ENCODE measurements at places on chromosomes 1 and 21. TPM values are rescaled to one million over a fixed set of nuclear protein-coding genes. Genes with fewer than 3 reads are reported as not detected.

The SERINC2 gene
- 117 TPM for total RNA-seq

The LGR6 gene
- 0.56 TPM for total RNA-seq

The DPYD gene
- total RNA-seq = 48.2 TPM

The PLPPR5 gene
- total RNA-seq = not detected

GRCh38 chr21:26790296-26790695 is 54.9 kb downstream of the ADAMTS1 start:
- no peak for DNase-seq

GRCh38 chr1:204652497-204652896 is 33.0 kb downstream of the LRRN2 start:
- no peak for DNase-seq

DNA sequence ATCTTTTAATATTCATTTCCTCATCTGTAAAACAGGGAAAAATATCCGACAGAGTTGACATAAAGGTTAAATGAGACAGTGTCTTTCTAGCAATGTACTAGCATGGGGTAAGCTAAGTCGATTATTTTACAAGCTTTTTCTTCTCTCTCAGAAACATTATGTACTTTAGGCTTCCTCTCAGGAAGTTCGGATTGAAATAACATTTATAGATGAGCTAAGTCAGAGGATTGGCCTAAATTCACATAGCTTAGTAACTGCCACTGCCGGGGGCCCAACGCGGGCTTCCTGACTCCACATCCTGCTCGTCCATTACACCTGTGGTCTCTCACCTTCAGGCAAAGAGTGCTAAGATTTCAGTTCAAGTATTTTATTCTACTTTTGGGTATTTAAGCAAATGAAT is 462.3 kb upstream of the NFIA start:
- no peak for DNase-seq

- DNase-seq = no peak
These were observed 32.0 kb upstream of the PSEN2 start for GRCh38 chr1:226838456-226838855.

GRCh38 chr1:182211386-182211785 is 149.9 kb upstream of the ZNF648 start:
- DNase-seq = no peak

- no peak for DNase-seq
These were observed 1.7 kb downstream of the SEMA6C start for GRCh38 chr1:151144474-151145303.

GRCh38 chr1:15296585-15297321 is 49.7 kb downstream of the FHAD1 start:
- no peak for DNase-seq

GRCh38 chr21:30340714-30341573 is 3.5 kb upstream of the KRTAP27-1 start:
- peak; percentile 56 for DNase-seq

GRCh38 chr1:117493906-117494305 is 111.9 kb upstream of the TENT5C start:
- DNase-seq = no peak

- DNase-seq = peak; percentile 85
These were observed 93.2 kb downstream of the ARHGEF10L start for GRCh38 chr1:17632541-17633184.

GRCh38 chr1:171173069-171173468 is 12.0 kb upstream of the FMO2 start:
- DNase-seq = no peak

DNA sequence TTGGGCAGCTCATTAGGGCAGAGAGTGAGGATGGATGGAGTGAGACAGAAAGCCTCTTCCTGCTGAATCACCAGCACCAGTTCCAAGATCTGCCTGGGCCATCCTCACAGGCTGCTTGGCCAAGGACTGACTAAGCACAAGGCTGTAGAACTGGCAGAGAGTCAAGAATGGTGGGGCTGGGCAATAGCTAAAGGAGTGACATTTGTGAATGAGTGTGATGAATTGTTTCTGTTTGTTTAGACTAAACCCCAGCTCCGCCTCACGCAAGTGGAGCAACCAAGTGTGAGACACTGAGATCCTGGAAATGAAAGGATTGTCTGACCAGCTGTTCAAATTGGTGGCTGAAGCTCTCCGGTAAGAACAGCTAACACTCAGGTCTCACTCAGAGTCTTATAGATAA is 38.6 kb downstream of the BRINP2 start:
- DNase-seq = peak; percentile 100

DNA sequence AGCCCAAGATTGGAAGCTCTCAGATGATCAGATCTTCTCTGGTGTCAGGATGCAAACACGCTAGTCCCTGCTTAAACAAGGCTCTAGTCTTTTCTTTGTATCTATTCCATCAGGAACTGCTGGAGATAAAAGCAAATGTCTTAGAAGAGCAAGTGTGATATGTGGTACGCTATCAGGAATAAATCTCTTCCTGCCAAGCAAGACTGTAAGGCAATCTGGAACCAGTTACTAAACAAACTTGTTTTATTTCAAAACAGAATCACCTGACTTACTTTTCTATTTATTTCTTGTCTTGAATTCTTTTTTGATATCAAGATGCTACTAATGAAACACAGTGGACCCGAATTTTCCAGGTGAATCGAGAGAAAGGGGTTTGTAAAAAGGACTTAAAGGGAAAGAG is 139.9 kb upstream of the ZNF644 start:
- DNase-seq = no peak

All from MCF 10A (cell line).